ENCODE measurements at places on chromosomes 5 and 9.

- no peak for DNase-seq
Measured at GRCh38 chr5:164373876-164374275, 868.5 kb downstream of the MAT2B start.

DNA sequence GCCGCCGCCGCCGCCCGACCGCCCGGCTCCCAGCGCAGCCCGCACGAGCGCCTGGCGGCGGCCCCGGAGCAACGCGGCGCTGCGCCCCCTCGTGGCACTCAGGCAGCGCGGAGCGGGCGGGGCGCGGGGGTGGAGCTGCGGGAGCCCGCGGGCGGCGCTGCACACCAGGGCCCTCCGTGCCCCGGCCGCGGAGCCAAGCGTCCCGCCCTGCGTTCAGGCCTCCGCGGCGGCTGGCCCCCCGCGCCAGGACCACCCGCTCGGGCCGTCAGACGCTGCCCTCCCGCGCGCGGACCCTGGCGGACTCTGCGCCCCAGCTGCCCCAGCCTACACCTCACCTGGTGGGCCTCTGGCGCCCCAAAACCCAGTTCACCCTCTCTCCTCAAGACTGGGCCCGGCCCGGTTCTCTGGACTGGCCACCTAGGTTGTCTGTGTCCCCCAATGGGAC, at the start of gene RASGEF1C:
Gene RASGEF1C (minus strand): TSS at position 75 of the 445 bp plus-strand sequence. CDS start 71,159 bp downstream, outside the sequence.
- peak; percentile 36 for DNase-seq

DNA sequence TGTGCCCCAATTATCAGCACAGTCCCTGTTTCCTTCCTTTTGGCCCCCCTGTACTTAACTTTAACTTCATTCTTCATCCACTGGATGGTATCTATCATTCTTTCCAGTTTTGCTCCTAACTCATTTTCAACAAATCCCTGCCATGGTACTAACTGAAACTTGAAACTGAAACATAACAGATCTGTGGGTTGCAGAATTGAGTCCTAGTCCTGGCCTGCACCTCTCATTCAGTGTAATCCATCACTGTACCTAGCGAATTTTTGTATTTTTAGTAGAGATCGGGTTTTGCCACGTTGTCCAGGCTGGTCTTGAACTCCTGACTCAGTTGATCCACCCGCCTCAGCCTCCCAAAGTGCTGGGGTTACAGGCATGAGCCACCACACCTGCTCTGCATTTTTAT, 15.3 kb upstream of the PIK3R1 start:
- no peak for DNase-seq

DNA sequence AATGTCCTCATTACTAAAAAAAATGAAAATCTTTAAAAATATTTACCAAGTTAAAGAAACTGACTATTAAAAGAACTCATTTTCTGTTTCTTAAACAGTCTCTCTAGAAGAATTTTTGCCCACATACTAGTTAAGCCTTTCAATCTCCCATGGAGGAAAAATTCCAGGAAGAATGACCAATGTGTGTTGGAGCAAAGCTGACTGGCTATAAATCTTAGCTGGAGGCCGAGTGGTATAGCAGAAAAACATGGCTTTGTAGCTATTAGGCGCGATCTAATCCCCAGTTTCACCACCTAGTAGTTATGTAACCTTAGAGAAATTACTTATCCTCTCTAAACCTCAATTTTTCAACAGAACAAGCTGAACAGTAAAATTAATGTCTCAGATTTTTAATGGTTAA, 135.5 kb upstream of the PRLR start:
- no peak for DNase-seq

DNA sequence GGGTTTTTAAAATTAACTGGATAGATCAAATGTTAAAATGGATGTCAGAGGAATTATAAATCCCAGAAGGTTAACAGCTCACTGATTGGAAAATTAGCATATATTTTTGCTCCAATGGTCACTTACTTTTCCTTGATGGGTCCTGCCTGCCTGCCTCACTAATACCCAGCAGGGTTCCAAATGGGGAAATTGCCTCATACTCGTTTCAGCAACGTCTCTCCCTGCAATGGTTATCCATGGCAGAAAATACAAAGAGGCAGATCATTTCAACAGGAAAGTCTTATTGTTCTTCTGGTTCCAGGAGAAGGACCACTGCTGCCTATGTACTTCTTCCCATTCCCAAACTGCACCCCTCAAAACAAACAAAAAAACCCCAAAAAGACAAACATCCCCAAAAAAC, 71.3 kb downstream of the ERP44 start:
- no peak for DNase-seq

DNA sequence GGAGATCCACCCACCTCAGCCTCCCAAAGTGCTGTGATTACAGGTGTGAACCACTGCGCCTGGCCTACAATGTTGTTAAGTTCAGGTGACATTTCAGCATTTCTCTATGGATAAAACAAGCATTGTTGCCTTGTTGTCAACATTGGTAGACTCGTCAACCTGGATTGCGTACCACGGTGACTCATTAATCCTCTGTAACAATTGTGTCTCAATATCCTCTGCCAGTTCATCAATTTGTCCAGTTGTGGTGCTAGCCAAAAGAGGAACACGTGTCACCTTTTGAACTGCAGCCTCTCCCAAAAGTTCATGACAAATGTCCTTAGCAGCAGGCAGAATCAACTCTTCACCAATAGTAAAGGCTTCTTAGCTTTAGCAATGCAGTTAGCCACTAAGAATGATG, 46.3 kb upstream of the LARP1 start:
- DNase-seq: no peak

- DNase-seq: no peak
Measured at GRCh38 chr5:148739524-148739923, 85.2 kb upstream of the HTR4 start.

DNA sequence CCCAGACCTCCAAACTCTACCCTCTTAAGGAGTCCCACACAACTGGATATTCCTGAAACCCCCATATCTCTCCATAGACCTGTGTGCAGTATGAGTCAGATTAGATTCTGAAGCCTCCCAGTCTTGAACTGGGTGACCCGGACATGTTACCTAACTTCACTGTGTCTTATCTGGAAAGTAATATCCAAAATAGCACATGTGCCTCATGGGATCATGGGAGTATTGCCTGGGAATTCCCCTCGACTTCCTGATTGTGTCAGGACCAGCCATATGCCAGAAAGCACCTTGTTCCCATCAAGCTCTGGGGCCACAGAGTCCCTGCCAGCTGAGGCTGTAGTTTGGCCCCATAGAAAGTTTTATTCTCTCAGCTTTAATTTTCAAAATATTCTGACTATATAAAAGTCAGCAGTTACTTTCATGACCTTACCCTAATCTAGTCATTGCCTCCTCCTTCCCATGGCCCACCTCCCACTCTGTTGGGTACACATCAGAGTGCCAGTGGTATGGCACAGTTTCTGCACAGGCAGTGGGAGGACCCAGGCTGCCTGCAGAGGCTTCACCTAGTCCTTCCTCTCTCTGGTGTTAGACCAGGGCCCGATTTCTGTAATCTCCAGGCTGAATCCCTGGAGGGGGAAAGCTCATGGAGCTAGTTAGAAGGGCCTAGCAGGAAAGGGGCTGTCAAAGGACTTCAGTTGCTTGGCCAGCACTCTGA, 19.5 kb upstream of the B4GALT1 start:
- DNase-seq: no peak

GRCh38 chr9:69093471-69094103, 58.0 kb downstream of the FXN start:
- no peak for DNase-seq

- peak; percentile 5 for DNase-seq
Measured at GRCh38 chr9:3441197-3441816, 84.5 kb downstream of the RFX3 start.

DNA sequence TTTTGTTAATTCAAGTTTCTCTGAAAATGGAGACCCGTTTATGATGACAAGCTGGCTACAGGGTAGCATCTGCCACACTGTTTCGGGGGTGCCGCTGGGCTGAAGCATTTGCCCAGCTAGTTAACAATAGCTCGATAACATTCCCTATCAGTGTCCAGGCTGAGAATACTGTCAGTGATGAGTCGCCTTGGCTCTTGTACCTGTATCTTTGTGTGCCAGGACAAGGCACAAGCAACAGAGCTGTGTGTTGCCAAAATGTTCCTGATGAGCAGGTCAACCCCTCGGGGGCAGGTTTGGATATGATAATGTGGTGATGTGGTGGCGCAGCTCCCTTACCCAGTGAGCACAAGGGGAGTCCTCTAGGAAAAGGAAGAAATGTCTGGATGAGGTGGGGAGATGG, 7.0 kb downstream of the TGFBI start:
- no peak for DNase-seq

- DNase-seq: no peak
Measured at GRCh38 chr5:16666883-16667398, 50.1 kb upstream of the RETREG1 start.

- no peak for DNase-seq
Measured at GRCh38 chr5:10310066-10310779, 2.5 kb upstream of the CMBL start.

DNA sequence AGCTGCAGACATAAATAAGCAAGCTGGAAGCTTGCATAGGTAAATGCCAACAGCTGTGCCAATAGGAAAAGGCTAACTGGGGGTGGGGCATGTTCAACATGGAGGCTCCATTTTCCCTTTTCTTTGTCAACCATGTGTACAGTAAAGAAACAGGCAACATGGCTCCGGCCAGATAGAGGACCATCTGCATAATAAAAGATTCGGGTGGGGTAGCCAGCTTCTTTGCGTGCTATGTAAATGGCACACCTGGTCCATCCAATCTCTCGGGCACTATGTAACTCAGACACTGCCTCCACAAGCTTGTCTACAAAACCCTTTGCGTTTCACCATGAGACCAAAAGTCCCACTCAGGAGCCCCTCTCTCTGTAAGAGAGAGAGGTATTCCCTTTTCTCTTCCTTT, 41.7 kb upstream of the DENND4C start:
- no peak for DNase-seq

GRCh38 chr5:5424736-5425135, 2.3 kb downstream of the ICE1 start:
- no peak for DNase-seq

- DNase-seq: no peak
Measured at GRCh38 chr5:158947846-158948245, 151.9 kb downstream of the EBF1 start.

GRCh38 chr5:14107536-14107935, 35.6 kb upstream of the TRIO start:
- no peak for DNase-seq
